ENCODE measurements at places on chromosomes 1 and 21. TPM values are rescaled to one million over a fixed set of nuclear protein-coding genes. Genes with fewer than 3 reads are reported as not detected.

DNA sequence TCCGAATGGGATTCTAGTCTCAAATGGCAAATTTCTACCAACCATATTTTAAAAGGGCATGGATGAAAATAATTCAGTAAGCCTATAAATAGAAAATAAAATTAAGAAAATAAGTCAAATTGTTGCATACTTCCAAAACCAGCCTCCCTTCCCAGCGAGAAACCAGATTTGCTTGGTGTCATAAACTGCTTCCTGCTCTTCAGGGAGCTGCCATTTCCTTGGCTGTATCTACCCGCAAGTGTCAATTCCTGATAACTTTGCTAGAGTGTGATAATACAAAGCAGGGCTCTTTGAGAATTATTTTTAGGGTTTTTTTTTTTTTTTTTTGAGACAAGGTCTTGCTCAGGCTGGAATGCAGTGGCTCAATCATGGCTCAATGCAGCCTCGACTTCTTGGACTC is 62.3 kb downstream of the S1PR1 start:
- H3K4me1 ChIP-seq: no peaks in the 10 kb centered on the region
- H3K27me3 ChIP-seq: no peaks in the 10 kb centered on the region
- no peak overlapping the region for H3K4me3 ChIP-seq
- no peak for DNase-seq
- H3K36me3 ChIP-seq: no peaks in the 10 kb centered on the region

DNA sequence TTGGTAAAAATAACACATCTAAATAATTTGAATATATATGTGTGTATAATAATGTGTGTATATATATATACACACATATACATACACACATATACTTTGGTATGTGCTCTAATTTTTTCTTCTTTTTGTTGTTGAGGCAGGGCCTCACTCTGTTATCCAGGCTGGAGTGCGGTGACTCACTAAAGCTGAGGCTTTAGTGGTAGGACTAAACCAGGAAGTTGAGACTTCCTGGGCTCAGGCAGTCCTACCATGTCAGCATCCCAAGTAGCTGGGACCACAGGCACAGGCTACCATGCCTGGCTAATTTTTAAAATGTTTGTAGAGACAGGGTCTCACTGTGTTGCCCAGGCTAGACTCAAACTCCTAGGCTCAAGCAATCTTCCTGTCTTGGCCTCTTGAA is 46.7 kb upstream of the CXADR start:
- no peak overlapping the region for H3K27ac ChIP-seq
- DNase-seq: no peak
- H3K4me1 ChIP-seq: no peaks in the 10 kb centered on the region
- H3K4me3 ChIP-seq: no peak overlapping the region

GRCh38 chr1:12208271-12208670 is 21.6 kb upstream of the VPS13D start:
- no peak overlapping the region for H3K4me3 ChIP-seq
- no peaks in the 10 kb centered on the region for H3K27me3 ChIP-seq
- no peaks in the 10 kb centered on the region for H3K36me3 ChIP-seq

GRCh38 chr1:91836331-91837040 is 49.5 kb downstream of the TGFBR3 start:
- DNase-seq: no peak
- no peak overlapping the region for H3K27ac ChIP-seq
- H3K4me3 ChIP-seq: no peak overlapping the region
- no peaks in the 10 kb centered on the region for H3K4me1 ChIP-seq
- no peaks in the 10 kb centered on the region for H3K27me3 ChIP-seq

DNA sequence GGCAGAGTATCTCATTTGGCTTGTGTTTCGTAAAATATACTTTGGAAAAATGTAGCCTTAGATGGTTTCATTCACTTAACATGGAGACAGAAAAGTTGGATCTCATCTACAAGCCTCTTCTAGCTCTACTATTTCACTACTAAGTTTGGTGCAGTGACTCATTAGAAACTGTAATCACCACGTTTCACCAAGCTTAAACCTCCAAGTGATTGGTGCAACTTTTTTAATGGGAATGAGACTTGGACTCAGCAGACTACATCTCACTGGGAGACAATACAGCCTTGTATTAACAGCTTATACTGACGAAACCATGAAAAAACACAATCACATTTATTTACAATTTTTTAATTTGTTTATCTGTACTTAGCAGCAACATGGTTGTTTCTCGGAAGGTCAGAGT is 29.9 kb upstream of the NRIP1 start:
- no peaks in the 10 kb centered on the region for H3K36me3 ChIP-seq
- DNase-seq: no peak
- H3K4me3 ChIP-seq: no peak overlapping the region
- no peaks in the 10 kb centered on the region for H3K4me1 ChIP-seq
- H3K27ac ChIP-seq: no peak overlapping the region

GRCh38 chr1:192817246-192817645 is 8.4 kb downstream of the RGS2 start:
- no peaks in the 10 kb centered on the region for H3K36me3 ChIP-seq
- no peaks in the 10 kb centered on the region for H3K4me1 ChIP-seq
- no peak overlapping the region for H3K4me3 ChIP-seq
- no peak overlapping the region for H3K27ac ChIP-seq

GRCh38 chr1:205447457-205448341 is 8.1 kb downstream of the BLACAT1 start:
- H3K4me3 ChIP-seq: no peak overlapping the region
- H3K27me3 ChIP-seq: peaks cover 4% of the 10 kb centered on the region
- H3K27ac ChIP-seq: no peak overlapping the region
- H3K36me3 ChIP-seq: no peaks in the 10 kb centered on the region
- no peak for DNase-seq

TMEM54 gene
- 12.9 TPM for polyA plus RNA-seq

NR0B2 gene
- polyA plus RNA-seq: 0.18 TPM

- H3K27me3 ChIP-seq: peaks cover 15% of the 10 kb centered on the region
- H3K36me3 ChIP-seq: no peaks in the 10 kb centered on the region
- no peak for DNase-seq
- no peak within 1 kb of the TSS for H3K27ac ChIP-seq
- peaks cover 28% of the 10 kb centered on the region for H3K4me1 ChIP-seq
Measured at GRCh38 chr21:42366292-42367010, at the start of gene TFF1. Gene TFF1 (minus strand): TSS chr21:42366535. CDS start chr21:42366495, 40 bp downstream.

LMOD1 gene
- polyA plus RNA-seq: 17.1 TPM

RGSL1 gene
- 0.02 TPM for polyA plus RNA-seq

GRCh38 chr1:98870959-98871903 is 133.4 kb downstream of the PLPPR5 start:
- peaks cover 8% of the 10 kb centered on the region for H3K4me1 ChIP-seq
- DNase-seq: peak; percentile 93
- peak overlapping the region; percentile 80 for H3K27ac ChIP-seq
- peak overlapping the region; percentile 21 for H3K4me3 ChIP-seq

- H3K4me3 ChIP-seq: no peak overlapping the region
- no peaks in the 10 kb centered on the region for H3K27me3 ChIP-seq
- no peak for DNase-seq
- H3K36me3 ChIP-seq: no peaks in the 10 kb centered on the region
- no peaks in the 10 kb centered on the region for H3K4me1 ChIP-seq
Measured at GRCh38 chr1:56686169-56686568, 41.1 kb downstream of the PRKAA2 start.

DNA sequence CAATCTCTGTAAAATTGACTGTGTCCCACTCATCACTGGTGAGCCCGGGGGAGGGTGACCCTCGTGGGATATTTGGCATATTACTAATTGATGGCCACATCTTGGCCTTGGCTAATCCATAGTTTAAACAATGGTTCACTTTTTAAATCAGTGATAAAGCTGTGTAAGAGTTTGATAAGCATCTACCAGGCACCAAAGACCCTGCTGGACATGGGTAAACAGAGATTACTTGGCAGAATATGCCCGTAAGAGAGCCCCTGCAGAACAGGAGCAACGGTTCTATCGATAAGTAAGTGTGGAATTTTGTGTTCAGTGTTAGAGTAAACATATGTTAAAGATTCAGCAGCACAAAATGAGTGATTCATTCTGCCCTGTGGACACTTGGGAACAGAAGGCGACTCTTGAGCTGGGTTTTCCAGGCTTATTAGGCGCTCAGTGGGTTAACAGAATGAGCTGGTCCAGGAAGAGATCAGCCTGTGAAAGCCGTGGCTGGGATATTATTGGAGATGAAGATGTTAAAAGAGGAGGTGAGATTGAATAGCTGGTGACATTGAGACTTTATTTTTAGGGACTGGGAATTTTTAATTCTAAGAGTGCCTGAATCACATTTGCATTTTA is 55.9 kb downstream of the CNST start:
- H3K27me3 ChIP-seq: no peaks in the 10 kb centered on the region
- H3K36me3 ChIP-seq: peaks cover 23% of the 10 kb centered on the region
- no peak for DNase-seq
- H3K27ac ChIP-seq: no peak overlapping the region
- H3K4me1 ChIP-seq: no peaks in the 10 kb centered on the region
- H3K4me3 ChIP-seq: no peak overlapping the region

TPTE gene
- polyA plus RNA-seq: not detected

PTGER3 gene
- 1.8 TPM for polyA plus RNA-seq

ITSN1 gene
- 7.2 TPM for polyA plus RNA-seq

- H3K27me3 ChIP-seq: no peaks in the 10 kb centered on the region
- peaks cover 14% of the 10 kb centered on the region for H3K4me1 ChIP-seq
- H3K4me3 ChIP-seq: no peak overlapping the region
- no peak for DNase-seq
Measured at GRCh38 chr21:34834852-34835501, 166.2 kb downstream of the CLIC6 start.

PDZK1 gene
- polyA plus RNA-seq: 1.5 TPM

GRCh38 chr1:50427818-50428779 is 4.9 kb upstream of the DMRTA2 start:
- no peak overlapping the region for H3K4me3 ChIP-seq
- H3K4me1 ChIP-seq: peaks cover 20% of the 10 kb centered on the region
- H3K36me3 ChIP-seq: no peaks in the 10 kb centered on the region
- peaks cover 76% of the 10 kb centered on the region for H3K27me3 ChIP-seq
- no peak overlapping the region for H3K27ac ChIP-seq

DNA sequence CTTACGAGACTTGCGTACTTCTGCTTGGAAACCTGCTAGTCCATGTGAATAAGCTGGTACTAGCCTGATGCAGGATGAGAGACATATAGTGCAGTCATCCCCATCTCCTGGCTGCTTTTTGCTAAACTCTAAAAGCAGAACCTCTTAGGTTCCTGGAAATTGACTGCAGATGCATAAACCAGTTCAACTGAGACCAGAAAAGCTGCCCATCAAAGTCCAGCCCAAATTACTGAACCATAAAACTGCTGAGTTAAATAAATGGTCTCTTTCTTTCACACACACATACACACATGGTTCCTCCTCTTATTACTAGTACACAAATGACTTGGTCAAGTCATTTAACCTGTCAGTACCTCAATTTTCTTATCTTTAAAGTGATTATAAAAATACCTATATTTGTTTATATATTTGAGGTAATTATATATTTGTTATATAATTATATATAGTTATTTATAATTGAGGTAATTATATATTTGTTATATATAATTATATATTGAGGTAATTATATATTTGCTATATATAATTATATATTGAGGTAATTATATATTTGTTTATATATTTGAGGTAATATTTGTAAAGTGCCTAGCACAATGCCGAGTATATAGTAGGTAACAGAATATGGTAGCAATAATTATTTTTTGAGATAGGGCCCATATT is 25.2 kb upstream of the RABGAP1L start:
- H3K36me3 ChIP-seq: no peaks in the 10 kb centered on the region
- no peaks in the 10 kb centered on the region for H3K27me3 ChIP-seq
- no peak for DNase-seq
- H3K27ac ChIP-seq: no peak overlapping the region
- H3K4me3 ChIP-seq: no peak overlapping the region
- H3K4me1 ChIP-seq: no peaks in the 10 kb centered on the region

SMYD2 gene
- polyA plus RNA-seq: 45.0 TPM

LCK gene
- 175 TPM for polyA plus RNA-seq

HMGCS2 gene
- 3.9 TPM for polyA plus RNA-seq

- H3K27me3 ChIP-seq: no peaks in the 10 kb centered on the region
- no peak overlapping the region for H3K27ac ChIP-seq
- H3K36me3 ChIP-seq: no peaks in the 10 kb centered on the region
- no peak for DNase-seq
Measured at GRCh38 chr1:35264035-35264434, 4.5 kb upstream of the ZMYM4 start.

FASLG gene
- polyA plus RNA-seq: 0.32 TPM

KCNK1 gene
- 6.3 TPM for polyA plus RNA-seq

CA6 gene
- 0.37 TPM for polyA plus RNA-seq

NPHS2 gene
- 0.02 TPM for polyA plus RNA-seq

DNA sequence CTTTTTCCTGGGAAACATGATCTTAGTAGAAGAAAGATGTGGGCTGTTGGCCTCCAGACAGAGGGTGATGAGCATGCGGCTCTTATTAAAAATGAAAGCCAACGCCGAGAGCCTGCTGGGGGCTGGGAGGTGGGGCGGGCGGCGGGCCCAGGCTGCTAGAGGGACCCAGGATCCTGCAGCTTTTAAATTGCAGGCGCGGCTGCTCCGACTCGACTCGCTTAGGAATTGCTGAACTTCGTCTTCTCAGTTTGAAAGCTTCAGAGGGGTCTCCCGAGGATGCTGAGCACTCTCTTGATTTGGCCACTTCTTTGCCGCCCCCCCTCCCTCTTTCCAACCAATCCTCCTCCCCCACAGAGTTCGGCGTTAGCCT is 1.2 kb downstream of the AGPAT3 start:
- peaks cover 37% of the 10 kb centered on the region for H3K4me1 ChIP-seq
- DNase-seq: no peak
- H3K27me3 ChIP-seq: peaks cover 4% of the 10 kb centered on the region
- H3K27ac ChIP-seq: peak overlapping the region; percentile 42
- peaks cover 8% of the 10 kb centered on the region for H3K36me3 ChIP-seq
- H3K4me3 ChIP-seq: peak overlapping the region; percentile 95

DNA sequence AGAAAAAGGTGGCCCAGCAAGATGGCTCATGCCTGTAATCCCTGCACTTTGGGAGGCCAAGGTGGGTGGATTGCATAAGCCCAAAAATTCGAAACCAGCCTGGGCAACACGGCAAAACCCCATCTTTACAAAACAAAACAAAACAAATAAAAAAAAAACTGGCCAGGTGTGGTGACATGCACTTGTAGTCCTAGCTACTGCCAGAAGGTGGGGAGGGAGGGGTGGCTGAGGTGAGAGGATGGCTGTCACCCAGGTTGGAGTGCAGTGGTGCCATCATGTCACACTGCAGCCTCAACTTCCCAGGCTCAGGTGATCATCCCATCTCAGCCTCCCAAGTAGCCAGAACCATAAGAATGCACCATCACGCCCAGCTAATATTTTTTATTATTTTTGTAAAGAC is 22.8 kb downstream of the RERE start:
- H3K27me3 ChIP-seq: no peaks in the 10 kb centered on the region
- H3K4me3 ChIP-seq: no peak overlapping the region
- H3K27ac ChIP-seq: no peak overlapping the region

RIPK4 gene
- 9.3 TPM for polyA plus RNA-seq

TMEM269 gene
- polyA plus RNA-seq: 0.32 TPM

All from thymus (tissue), 14 donors.